ENCODE measurements at places on chromosomes 3 and 15.

DNA sequence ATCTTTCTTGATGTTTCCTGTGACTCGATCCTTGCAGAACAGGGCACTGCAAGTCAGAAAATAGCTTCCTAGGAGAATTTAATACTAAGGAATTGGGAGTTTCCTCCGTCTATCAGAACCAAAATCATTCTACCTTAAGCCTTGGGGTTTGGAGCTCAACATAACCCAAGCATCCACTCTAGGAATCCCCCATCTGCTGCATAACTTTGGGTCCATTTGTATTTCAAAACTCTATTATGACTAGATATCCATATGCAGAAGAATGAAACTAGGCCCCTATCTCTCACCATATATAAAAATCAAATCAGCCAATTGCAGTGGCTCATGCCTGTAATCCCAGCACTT is 61.7 kb upstream of the AKAP13 start:
- DNase-seq, result no peak

DNA sequence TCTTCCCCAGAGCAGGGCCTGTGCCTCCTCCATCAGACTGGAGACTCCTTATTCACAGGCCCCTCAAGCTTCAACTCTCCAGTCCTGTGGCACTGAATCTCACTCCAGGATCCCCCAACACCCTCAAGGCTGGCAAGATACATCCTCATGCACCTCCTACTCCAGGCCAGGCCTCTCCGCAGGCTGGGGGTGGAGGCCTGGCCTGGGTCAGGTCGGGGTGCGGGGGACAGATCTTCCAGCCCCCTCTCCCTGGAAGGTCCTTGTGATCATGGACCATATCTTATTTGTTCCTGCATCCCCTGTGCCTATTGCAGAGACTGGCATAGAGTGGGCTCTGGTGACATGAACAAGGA is 147.3 kb downstream of the SMAD6 start:
- DNase-seq, result no peak

GRCh38 chr3:72776-73175 is 123.8 kb upstream of the CHL1 start:
- no peak for DNase-seq

DNA sequence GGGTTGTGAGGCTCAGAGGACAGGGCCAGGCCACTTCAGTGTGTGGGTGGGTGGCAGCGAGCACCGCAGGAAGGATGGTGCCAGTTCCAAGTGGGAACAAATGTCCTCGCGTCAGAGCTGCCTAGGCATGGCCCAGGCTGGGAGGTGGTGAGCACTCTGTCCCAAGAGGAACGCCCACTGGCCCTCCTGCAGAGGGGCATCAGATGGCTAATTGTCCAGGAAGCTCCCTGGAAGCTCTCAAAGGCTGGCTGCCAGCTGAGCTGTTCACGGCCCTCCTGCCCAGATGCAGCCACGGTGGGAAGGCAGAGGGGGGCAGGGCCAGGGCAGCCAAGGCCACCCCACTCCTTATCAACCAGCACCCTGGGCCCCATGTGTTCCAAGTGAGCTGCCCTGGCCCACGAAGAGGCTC is 55.2 kb downstream of the IQSEC1 start:
- DNase-seq, result no peak

DNA sequence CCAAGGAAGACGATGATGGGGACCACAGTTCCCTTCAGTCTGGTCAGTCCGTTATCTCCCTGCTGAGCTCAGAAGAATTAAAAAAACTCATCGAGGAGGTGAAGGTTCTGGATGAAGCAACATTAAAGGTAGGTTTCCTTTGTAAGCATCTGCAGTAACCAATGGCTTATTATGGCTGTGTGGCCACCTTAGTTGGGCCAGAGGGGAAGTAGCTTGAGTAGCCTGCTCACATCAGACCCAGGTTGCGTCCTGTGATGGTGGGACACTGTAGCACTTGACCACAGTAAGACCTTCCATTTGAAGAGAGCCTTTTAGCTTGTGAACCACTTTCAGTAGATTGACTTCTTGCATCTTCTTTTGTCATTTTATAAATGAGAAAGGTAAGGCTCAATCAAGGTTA is 22.6 kb downstream of the STARD5 start:
- no peak for DNase-seq

- DNase-seq, result no peak
Observed at GRCh38 chr3:71725271-71725991, at the start of gene EIF4E3. Gene EIF4E3 (minus strand): TSS chr3:71725402. CDS start chr3:71725367, 35 bp downstream.

- no peak for DNase-seq
Observed at GRCh38 chr3:95037927-95038326, 975.1 kb downstream of the NSUN3 start.

DNA sequence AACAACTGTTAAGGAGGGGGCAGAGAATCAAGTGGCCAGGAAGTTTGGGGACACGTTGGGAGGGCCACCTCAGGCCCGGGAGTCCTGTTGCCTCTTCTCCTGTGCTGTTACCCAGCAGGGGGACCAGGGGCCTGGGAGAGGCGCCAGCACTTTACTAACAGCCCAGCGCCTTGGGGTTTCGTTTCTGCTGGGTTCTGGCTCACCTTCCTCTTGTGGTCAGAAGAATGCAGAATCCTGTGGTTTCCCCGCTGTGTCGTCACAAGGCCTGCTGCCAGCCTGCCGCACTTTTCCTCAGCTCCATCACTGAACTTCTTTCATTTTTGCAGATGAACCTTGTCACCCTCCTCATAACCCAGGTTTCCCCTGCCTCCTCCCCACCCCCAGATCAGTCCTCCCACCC is 67.7 kb downstream of the SLC30A4 start:
- peak; percentile 93 for DNase-seq

- no peak for DNase-seq
Observed at GRCh38 chr3:125152951-125153350, 59.6 kb downstream of the SLC12A8 start.

DNA sequence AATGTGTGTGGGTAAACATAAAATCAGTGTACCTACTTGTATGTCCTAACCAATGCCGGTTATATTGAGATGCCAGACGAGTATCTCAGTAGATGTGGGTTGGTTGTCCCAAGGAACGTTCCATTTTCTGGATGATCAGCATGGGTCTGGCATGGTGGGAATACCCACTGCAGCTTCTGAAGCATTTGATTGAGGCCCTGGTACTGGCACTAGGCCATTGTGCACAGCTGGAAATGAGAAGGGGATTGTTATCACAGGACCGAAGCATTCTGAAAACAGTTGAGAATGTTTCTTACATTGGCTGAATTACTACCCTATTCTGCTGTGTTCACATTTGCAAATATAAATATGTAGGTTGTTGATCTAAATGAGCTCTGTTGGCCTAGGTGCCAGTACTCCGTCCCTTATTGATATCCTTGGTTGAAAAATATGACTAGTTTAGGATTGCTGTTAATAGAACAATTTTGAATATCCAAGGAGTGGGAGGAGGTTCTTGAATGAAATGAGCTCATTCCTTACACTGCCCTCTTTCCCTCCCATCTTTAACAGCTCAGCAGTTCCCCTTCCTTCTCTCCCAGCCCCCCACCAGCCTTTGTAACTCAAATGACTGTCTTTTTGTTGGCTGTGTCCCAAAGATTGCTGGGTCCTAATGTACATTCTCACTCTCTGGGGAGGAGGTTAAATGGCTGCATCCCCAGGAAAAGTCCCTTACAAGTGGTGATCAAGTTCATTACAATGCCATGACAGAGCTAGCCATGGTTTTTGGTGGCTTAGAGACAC is 293.3 kb upstream of the TPM1 start:
- no peak for DNase-seq

GRCh38 chr3:143650120-143650519 is 198.1 kb downstream of the SLC9A9 start:
- DNase-seq, result no peak

DNA sequence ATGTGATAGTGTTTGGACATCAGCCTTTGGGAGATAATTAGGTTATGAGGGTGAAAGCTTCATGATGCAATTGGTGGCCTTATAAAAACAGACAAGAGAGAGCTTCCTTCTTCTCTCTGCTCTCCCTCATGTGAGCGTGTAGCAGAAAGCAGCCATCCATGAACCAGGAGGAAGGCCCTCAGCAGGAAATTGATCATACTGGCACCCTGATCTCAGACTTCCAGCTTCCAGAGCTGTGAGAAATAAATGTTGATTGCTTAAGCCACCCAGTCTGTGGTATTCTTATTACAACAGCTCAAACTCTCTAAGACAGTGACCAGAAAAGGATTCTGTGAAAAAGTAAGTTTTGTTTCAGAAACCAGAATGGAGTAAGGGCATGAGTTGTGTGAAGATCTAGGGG is 13.3 kb downstream of the STAC start:
- DNase-seq, result no peak

GRCh38 chr3:188059351-188059750 is 94.6 kb upstream of the LPP start:
- DNase-seq, result no peak

DNA sequence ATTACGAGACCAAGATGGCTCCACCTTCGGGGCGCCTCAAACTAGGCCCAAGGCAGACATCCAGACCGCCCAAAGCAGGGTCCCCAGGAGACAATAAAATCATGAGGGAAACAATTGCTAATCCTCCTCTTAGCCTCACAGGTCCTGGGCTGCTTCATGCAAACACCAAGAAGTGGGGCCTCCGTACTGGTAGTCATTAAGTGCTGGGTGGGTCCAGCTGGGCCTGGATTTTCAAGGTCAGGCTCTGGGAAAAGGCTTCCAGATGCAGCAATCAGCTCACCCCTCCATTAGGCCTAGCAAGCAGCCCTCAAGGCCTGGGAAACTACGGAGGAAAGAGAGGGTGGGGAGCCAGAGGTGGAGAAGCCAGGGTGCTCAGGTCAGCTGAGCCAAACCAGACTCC is 634 bp downstream of the FBXL22 start:
- DNase-seq, result no peak

GRCh38 chr3:153247331-153248330 is 85.6 kb downstream of the RAP2B start:
- no peak for DNase-seq

DNA sequence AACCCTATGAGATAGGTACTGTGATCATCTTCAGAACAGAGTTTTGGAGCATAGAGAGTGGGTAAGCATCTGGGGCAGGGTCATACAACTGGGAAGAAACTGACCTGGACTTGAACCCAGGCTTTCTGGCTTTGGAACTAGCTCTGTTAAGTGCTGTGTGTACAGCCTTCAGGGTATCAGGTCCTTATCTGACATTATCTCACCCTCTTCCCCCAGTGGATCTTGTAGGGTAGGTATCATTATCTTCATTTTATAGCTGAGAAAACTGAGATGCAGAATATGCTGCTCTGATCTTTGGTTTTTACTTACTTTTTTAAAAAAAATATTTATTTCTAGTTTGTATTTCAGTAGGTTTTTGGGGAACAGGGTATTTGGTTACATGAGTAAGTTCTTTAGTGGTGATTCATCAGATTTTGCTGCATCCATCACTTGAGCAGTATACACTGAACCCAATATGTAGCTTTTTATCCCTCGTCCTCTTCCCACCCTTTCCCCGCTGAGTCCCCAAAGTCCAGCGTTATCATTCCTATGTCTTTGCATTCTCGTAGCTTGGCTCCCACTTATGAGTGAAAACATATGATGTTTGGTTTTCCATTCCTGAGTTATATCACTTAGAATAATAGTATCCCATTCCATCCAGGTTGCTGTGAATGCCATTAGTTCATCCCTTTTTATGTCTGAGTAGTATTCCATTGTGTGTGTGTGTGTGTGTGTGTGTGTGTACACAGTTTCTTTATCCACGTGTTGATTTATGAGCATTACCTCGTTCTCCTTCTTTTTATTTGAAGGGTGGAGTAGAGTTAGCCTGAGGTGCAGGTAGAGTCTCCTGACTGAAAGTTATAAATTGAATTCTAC is 271.2 kb downstream of the PTPRG start:
- no peak for DNase-seq

- no peak for DNase-seq
Observed at GRCh38 chr15:67147396-67147949, 82.1 kb downstream of the SMAD3 start.

GRCh38 chr3:190862209-190863118 is at the start of gene GMNC:
Gene GMNC (minus strand): TSS chr3:190862694. CDS start chr3:190862615, 79 bp downstream.
- peak; percentile 80 for DNase-seq
